C1 segment of cervical spinal cord (tissue), 14 donors: ENCODE measurements at places on chromosomes 5 and 9.

DNA sequence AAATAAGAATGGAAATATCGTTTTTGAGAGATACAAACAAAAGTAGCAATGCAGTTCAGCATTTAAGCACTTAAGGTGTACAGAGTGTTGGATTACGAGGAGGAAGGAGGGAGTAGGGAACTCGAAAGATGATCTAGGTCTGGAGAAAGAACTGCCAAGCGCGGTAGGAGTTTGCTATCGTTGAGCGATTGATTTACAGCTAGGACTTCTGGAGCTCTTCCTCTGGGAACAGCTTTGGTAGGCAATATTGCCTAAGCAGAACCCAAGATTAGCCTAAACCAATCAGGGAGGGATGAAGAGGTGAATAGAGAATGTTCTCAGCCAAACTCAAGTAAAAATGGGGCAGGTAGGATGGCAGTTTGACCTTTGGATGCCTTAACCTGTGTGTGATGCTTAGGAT lies 965 bp downstream of the CLTA start:
- no peak for DNase-seq

- no peak for DNase-seq
These were observed 7.9 kb upstream of the NINJ1 start for GRCh38 chr9:93141771-93142483.

- DNase-seq = no peak
These were observed 122.0 kb downstream of the TLE4 start for GRCh38 chr9:79693750-79694149.

- DNase-seq = peak; percentile 34
These were observed 63.5 kb downstream of the ZNF474 start for GRCh38 chr5:122192497-122193496.

GRCh38 chr9:120567874-120568273 lies 12.1 kb downstream of the CDK5RAP2 start:
- DNase-seq = no peak

DNA sequence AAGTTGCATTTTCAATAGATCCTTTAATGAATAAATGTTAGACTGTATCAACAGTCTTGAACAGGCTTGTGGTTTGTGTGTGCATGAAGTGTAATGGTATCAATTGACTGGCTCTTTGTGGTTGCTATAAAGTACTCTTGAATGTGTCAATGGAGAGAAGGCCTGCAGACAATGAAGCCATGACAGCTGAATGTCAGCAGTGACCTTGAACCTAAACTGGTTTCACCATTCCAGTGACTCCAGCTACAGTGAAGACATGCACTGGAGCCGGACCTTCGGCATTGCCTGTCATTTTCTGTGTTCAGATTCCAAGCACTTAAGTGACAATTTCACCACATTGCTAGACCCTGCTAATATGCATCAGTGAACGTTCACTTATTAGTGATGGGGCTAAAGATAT lies 276.0 kb upstream of the TMEM161B start:
- DNase-seq = no peak

- DNase-seq = no peak
These were observed 13.6 kb downstream of the C9orf57 start for GRCh38 chr9:72046630-72047456.

- DNase-seq = no peak
These were observed at the start of gene RANBP3L for GRCh38 chr5:36301858-36302603. TSS of gene RANBP3L (minus strand) at chr5:36301902. CDS start at chr5:36301416, 486 bp downstream.

DNA sequence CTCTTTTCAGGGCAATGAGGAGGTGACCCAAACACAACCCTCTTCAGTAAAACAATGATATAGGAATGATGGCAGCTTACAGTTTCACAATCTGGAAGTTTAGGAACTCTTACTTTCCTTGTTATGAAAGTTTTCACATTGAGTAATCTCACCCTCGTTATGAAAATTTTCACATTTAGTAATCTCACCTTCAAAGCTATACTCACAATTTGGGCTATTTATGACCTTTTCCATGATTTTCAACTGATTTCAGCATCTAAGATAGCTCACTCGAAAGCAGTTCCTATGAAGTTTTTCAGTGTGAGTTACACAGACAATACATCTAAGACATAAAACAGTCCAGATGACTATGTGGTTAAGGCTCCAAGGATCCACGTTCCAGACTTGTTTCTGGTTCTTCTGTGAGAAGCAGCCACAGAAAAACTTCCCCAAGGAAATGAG lies 57.1 kb downstream of the FOXD1 start:
- DNase-seq = no peak

DNA sequence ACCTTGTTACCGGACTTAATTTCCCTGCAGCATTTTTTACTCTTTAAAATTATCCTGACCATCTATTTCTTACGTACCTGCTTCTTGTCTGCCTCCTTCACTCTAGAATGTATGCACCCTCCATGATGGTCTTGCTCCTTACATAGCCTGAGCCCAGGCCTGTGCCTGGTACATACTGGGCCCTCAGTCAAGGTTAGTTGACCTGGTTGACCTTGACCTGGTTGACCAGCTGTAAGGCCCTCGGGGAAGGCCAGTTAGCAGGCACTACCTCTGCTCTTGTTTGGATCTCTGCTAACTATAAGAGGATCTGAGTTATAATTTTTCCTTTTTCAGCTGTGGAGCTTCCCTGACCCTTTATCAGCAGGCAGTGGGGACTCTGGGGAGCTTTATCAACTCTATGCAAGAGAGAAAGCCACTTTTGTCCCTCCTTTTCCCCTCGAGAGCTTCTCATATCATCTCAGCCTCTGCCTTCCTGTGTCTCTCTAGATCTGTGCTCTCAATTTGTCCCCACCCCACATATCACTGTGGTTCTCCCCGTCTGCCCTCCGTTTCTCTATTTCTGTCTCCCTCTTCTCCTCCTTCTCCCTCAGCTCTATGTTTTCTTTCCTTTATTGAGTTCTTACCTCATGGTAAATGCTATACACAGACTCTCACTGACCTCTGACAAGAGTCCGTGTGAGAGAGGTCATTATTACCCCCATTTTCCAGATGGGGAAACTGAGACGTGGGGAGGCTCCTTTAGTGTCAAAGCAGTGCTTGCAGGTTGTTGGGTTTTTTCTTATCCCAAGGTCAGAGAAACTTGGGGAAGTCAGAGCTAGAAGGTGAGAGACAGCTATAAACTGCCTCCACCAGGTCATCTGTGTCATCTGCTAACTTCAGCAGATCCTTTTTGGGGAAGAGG lies 28.6 kb downstream of the SPRY4 start:
- DNase-seq = no peak

DNA sequence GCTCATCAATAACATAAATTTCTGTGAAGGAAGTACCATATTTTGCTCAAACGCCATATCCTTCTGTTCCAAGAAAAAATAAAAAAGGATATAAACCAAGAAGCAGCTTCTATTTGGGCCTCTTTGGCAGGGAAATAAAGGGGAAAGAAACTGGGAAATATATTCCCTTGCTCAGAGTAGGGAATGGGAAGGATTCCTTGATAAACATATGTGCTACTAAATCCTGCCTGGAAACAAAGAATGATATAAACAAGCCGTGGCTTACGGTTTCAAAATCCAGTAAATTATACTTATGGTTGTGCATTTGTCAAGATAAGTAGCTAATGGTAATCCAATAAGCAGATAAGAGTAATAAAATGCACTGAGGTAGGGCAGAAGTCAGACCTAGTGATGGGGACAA lies 481.6 kb downstream of the NTRK2 start:
- DNase-seq = no peak

DNA sequence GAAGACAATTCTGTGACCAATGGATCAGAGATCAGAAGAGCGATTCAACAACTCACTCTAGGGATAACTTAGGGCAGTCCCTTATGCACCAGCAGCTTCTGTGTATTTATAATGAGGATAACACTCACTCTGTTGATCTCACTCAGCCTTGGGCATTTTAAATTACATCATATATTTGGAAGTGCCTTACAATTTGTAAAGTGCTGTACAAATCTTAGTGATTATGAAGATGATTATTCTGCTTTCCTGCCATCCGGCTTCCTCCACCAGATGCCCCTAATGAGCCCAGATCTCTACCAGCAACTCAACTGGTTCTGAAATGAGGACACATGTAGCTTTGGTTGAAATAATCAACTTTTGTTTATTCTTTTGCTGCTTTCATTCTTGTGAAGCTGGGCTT lies 105.3 kb downstream of the PCSK1 start:
- DNase-seq = no peak

DNA sequence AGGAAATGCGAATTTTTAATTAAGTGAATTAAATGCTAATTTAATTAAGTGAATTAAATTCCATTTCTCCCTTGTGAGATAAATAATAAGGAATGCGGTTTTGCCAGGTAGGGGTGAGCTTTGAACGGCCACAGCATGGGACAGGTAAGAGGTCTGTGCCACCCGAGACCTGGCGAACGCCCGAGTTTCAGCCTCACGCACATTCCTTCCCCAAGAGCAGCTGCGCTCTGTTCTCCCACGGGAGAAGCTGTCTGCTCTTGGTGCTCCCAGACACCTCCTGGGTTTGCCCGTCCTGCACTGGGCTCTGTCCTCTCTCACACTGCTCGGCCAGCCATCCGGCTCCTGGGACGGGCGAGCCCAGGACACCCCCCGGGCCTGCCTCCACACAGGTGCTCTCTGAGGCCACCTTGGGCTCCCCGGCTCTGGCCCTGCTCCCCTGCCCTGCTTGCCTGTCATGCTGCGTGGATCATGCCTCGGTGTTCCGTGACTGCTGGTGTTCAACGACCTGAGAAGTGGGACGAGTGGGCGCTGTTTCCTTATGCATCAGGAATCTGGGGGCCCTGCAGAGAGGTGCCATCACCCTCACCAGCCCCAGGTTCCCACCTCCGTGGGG lies 13.7 kb upstream of the CAMSAP1 start:
- no peak for DNase-seq

- no peak for DNase-seq
These were observed 2095.5 kb upstream of the C9orf72 start for GRCh38 chr9:29668732-29669131.

- DNase-seq = no peak
These were observed 795 bp downstream of the CNOT8 start for GRCh38 chr5:154858972-154859871.

- no peak for DNase-seq
These were observed 399.2 kb upstream of the GRAMD2B start for GRCh38 chr5:126023994-126024441.

GRCh38 chr9:76529653-76530052 lies 70.7 kb downstream of the GCNT1 start:
- no peak for DNase-seq

DNA sequence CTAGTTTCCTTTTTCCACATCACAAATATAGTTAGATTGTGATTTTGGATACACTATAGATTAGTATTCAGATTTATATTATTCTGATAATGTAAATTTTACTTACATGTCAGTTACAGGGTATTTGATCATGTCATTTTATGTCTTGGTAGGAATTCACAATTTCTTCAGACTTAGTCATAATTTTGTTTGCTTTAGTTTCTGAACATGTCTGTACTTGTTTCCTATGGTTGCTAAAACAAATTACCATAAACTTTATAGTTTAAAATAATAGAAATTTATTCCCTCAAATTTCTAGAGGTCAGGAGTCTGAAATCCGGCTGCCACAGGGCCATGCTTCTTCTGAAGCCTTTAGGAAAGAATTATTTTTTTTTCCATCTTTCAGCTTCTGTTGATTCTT lies 1817.2 kb upstream of the CDH9 start:
- DNase-seq = no peak

- DNase-seq = no peak
These were observed 816 bp downstream of the RBM18 start for GRCh38 chr9:122263699-122264349.

GRCh38 chr5:100446879-100447430 lies 88.2 kb upstream of the FAM174A start:
- no peak for DNase-seq

- no peak for DNase-seq
These were observed 15.5 kb upstream of the CTNNA1 start for GRCh38 chr5:138737494-138738265.

DNA sequence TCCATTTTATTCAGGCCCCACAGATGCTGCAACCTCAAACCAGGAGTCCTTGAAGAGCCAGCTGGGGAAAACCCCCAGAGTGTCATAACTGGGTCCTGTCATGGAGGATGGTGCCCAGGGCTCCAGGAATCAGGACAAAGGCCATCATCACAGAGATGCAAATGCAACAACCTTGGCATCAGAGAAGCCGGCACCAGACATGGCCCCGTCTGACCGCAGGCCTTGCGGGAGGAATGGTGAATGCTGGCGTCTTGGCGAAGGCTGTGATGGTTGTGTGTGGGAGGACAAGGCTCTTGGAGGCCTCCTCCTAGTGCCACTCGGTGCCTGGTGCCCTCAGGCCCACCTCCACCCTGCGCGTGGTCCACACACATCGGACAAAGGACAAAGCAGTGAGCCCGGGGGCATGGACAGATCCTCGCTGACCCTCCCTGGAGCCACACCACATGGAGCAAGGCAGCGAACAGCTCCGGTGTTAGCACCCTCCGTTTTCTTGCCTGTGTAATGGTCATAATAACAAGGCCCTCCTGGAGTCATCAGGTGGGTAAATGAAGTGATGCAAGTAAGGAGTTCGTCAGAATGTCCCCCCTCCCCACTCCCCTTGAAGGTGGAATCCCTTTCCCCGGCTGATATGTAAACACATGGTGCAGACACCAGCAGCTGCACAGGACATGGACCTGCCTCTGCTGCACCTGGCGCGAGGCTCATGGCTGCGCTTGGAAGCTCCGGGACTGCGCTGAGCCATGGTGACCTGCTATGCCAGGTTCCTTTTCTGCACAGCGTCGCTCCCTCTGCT lies 380.7 kb downstream of the IRX2 start:
- no peak for DNase-seq
